ENCODE measurements at places on chromosomes 6 and 20.
A peak's percentile ranks its signal among the peaks of the same experiment; 100 is the strongest.

GRCh38 chr6:47047097-47047478 lies 5.0 kb upstream of the ADGRF1 start:
- DNase-seq = no peak

GRCh38 chr20:41118632-41119031 lies 18.7 kb upstream of the PLCG1 start:
- no peak for DNase-seq

DNA sequence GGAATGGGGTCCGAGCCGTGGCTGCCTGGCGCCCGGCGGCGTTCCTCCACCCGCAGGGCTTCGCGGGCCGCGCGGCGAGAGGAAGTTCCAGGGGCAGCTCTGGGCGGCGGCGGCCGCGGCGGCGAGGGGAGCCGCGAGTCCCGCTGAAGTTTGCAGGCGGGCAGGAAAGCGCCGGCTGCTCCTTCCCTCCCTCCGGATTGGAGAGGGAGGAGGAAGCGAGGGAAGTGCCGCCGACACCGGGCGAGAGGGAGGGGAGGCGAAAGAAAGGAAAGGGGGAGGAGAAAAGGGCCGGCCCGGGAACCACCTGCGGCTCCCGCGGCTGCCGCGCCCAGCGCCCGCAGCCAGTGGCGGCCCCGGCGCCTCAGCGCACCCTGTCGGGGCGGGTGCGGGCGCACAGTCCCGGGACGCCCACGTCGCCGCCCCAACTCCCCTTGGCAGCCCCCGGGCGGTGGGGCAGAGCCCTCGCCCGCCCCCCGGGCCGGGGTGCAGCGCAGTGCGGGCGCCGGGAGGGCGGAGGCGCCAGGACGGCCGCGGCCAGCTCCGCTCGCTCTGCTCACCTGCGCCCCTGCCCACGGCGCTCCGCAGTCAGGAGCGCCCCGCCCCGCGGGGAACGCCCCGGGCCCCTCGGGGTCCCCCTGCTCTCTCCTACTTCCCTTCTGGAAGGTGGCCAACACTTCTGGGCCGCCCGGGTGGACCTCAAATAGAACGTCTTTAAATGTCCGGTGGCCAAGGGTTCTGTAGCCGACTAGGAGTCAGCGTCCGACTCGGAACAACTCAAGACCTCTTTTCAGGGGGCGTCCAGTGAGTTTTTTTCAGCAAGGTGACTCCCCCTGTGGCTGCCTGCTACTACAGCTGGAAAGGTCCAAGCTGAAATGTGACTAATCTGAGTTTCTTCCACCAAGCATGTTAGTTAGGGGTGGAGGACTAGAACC lies 80.3 kb upstream of the CCDC28A start:
- DNase-seq = peak; percentile 68

DNA sequence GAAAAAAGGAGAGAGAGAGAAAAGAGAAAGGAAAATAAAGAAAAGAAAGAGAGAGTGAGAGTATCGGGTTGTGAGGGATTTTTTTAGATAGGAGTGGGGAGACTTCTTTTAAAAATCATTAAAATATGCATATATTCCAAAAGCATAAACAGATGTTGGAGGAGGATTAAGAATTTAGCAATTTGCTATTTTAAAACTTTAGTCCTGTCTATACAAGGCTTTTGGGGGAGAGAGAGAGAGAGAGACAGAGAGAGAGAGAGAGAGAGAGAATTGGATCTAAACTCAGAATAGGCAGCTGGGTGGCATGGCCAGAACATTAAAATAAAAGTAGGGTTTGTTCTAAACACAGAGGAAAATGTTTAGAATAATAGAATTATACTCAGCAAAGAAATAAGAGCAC lies 72.1 kb downstream of the SOD2 start:
- DNase-seq = no peak

- no peak for DNase-seq
These were observed 19.7 kb downstream of the LAMA5 start for GRCh38 chr20:62347445-62347844.

- DNase-seq = no peak
These were observed 52.2 kb upstream of the TASP1 start for GRCh38 chr20:13690943-13691342.

DNA sequence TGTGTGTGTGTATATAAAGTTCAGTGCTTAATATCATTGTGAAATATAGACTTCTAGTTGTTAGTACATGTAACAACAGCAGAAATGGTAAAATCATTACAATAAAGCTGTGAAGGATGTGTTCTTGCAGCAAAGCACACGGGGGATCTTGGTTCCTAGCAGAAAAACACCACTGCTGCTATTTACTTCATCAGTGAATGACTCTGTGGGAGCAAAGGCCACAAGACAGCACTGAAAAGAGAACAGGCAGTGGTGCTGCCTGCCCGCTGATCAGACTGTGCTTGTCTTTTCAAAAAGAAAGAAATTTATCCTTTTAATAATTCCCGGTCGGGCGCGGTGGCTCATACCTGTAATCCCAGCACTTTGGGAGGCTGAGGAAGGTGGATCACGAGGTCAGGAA lies 689.9 kb upstream of the CITED2 start:
- no peak for DNase-seq

DNA sequence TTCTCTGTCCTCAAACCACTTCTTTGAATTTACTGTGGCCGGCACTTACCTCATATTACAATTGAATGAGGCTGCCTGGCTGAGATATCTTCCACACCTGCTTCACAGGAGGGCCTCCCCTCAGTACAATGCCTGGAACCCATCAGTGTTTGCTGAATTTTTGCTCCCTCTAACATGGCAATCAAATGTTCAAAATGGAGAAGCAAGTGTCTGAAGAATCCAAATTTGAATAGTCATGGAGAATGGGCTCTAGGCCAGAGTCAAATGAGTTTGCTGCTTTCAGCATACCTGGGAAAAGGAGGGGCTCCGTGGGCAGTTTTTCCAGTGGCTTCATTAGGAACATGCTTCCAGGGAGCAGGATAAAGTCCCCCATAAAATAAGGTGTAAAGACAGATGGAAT lies 564.8 kb downstream of the UTRN start:
- no peak for DNase-seq

DNA sequence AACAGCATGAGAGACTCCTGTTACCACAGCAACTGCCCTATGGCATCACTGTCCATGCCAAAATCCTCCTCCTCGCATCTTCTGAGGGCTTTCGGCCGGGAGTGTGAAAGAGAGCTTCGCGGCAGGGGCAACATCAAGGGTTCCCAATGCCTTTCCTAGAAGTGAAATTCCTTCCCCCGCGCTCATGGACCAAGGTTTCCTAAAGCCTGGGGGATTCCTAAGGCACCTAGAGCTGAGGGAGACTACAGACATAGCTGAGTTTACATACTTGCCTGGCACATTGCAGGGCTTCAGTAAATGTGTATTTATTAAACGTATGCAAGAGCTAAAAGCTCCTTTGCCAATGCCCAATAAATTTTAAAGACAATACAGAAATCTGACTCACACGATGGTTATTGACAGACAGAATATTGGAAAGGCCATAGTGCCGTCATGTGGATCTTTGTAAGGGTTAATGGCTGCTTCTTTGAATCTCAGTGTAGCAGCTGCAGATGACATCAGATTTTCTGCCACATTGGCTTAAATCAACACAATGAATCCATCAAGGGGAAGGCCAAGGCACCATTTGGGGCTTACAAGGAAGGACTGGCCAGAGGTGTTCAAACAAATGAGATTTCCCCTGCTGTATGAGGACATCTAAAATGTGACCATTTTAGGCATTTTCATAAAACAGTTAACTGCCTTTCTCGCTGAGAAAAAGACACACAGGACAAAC lies 281.2 kb upstream of the JARID2 start:
- DNase-seq = no peak

DNA sequence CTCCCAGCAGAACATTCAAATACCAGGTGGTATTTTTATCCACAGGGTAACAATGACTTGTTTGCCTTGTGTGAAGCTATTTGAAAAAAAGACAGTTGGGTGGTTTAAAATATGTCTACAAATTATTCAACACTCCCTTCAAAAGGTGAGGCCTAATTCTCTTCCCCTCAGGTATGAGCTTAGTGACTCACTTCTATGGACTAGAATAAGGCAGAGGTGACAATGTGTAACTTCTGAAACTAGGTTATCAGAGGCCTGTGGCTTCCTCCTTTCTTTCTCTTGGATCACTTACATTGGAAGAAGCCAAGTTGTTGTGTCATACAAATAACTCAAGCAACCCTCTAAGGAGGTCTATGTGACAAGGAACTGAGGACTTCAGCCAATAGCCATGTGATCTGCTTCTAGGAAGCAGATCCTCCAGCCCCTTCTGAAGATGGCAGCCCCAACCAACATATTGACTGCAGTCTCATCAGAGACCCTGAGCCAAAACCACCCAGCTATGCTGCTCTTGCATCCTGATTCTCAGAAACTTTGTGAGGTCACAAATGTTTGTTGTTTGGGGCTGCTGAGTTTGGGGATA lies 102.6 kb downstream of the SNAP25 start:
- DNase-seq = no peak

DNA sequence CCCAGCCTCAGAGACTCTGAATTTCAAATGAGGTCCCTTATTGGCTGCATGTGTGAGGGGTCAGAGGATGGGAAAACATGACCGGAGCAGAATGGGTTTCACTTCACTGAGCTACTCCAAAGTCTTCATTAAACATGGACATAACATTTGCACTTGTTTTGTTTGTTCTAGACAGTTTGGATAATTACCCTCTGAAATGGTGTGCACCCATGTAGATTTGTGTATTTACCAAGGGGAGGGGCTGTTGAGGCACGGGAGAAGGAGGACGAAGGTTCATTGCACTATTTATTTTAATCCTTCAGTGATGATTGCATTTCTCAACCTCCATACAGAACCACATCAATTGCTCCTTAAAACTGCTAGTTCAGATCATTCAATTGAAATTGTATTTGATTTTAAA lies 364.2 kb downstream of the TFAP2B start:
- DNase-seq = no peak

- no peak for DNase-seq
These were observed 7.8 kb upstream of the E2F1 start for GRCh38 chr20:33693741-33694638.

GRCh38 chr6:27477318-27478013 lies 4.6 kb upstream of the ZNF184 start:
- DNase-seq = no peak

GRCh38 chr20:38961530-38962043 lies 557 bp upstream of the DHX35 start:
- DNase-seq = no peak

DNA sequence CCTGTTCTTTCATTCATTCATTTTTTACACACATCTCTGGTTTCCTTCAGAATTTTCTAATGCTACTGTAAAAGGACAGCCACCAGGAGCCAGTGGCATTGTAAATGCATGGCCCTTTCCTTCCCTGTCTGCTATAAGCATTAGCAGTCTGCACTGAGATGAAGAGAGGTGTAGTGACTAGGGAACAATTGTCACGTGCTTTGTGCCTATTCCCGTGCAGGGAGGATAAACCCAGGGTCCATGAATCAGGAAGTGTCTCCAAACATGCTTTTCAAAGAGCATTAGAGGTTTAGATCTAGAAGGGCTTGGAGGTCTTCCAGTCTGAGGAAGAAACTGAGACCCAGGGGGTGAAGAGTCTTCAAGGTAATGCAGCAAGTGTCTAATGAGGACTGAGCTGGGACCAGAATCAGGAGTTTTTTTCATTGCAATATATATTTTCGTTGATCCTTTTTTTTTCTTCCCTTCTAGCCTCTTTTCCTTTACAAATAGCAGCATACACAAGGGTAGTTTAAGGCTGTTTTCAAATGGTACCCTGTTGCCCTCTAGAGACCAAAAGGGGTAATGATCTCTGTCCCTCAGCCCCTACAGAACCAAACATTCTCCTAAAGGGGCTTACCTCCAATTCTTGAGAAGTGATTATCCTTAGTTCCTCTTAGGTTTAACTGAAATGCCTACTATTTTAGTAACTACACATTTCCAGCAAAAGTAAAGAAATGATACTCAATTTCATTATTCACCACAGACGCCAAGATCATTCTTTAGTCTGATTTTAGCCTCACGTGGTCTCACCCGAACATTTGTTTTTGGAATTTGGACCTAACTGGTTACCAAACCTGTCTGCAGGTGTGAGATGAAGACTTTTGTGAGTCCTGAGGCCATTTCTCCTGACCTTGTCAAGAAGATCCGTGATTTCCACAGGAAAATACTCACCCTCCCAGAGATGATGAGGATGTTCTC lies 6.6 kb downstream of the TRIM15 start:
- peak; percentile 36 for DNase-seq

GRCh38 chr20:20832715-20833114 lies 120.3 kb upstream of the RALGAPA2 start:
- no peak for DNase-seq

DNA sequence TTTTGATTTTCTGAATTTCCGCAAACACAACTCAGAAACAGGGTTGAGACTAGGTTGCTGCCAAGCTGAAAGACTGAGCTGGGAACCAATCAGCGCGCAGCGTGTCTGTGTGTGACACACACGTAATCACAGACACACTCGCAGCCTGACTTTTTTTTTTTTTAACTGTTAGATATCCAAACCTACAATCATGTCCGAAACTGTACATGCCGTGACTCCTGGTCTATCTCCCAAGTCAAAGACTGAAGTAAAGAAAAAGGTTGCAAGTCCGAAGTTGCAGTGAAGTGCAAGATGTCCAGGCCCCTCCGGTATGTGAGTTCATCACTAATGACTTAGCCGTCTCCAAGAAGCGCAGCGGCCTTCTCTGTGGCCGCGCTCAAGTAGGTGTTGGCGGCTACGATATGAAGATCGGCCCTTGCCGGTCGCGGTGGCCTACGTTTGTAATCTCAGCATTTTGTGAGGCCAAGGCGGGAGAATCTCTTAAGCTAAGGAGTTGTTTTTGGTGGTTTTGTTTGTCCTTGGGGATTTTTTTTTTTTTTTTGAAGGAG lies 108.2 kb downstream of the HFE start:
- DNase-seq = no peak

DNA sequence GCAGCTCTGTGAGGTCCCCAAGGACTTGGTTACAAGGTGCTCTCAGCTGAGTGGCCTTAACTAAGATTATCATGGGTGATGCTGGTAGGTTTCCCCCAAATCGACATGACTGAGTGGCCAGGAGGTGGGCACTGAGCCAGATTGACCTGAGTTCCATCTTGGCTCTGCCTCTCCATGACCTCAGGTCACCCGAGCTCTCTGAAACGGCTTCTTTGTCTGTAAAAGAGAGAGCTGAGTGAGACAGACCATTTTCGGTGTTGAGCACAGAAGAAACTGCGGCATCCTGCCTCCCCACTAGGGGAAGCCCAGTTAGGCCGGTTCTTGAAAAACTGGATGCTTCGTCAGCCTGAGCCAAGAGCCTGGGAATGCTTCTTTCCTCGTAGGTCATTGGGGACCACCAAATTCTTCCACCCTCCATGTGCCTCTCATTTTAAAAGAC lies 14.1 kb upstream of the STX16 start:
- DNase-seq = no peak

GRCh38 chr6:168180548-168181011 lies 101.6 kb upstream of the FRMD1 start:
- DNase-seq = no peak

DNA sequence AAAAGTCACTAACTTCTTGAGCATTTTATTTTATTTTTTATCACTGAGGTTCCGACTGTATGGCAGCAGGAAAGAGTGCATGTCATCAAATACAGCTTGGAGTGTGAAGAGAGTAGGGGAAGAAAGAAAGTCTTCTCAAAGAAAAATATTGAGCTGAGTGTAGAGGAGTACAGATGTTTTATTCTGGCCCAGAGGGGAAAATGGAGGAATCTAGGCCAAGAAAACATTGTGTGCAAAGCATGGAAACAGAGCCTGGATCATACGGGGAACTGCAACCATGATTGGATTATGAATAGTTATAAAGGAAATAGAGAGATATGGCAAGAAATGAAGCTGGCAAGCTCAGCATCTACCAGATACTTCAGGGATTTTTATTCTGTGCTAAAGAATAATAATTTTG lies 104.2 kb upstream of the SCGN start:
- DNase-seq = no peak

- DNase-seq = no peak
These were observed 32.1 kb downstream of the METTL24 start for GRCh38 chr6:110326057-110326456.

- DNase-seq = no peak
These were observed 55.0 kb downstream of the ATP9A start for GRCh38 chr20:51713213-51713598.

Measured in H54 (cell line).